ENCODE measurements at places on chromosomes 5 and 9. TPM values are rescaled to one million over a fixed set of nuclear protein-coding genes. Genes with fewer than 3 reads are reported as not detected.

CCNO gene
- 1.1 TPM for polyA plus RNA-seq

APBA1 gene
- polyA plus RNA-seq: 6.8 TPM

EIF4E1B gene
- polyA plus RNA-seq: not detected

SH3TC2 gene
- 0.59 TPM for polyA plus RNA-seq

CYLC2 gene
- polyA plus RNA-seq: not detected

CACFD1 gene
- polyA plus RNA-seq: 1.3 TPM

ATP10B gene
- 9.2 TPM for polyA plus RNA-seq

C5 gene
- polyA plus RNA-seq: 0.44 TPM
